Stimulated activated CD8-positive, alpha-beta memory T cell treated with anti-CD3 and anti-CD28 coated beads, Interleukin-2, amount 100 ng/mL, for 1 hour (primary cell): ENCODE measurements at places on chromosomes 4 and X.

GRCh38 chrX:26037367-26037766 is 100.8 kb upstream of the MAGEB18 start:
- DNase-seq: no peak

- no peak for DNase-seq
These were observed 509.6 kb downstream of the MID1IP1 start for GRCh38 chrX:39310891-39311290.

- no peak for DNase-seq
These were observed 37.2 kb upstream of the CYP2U1 start for GRCh38 chr4:107894138-107894603.

DNA sequence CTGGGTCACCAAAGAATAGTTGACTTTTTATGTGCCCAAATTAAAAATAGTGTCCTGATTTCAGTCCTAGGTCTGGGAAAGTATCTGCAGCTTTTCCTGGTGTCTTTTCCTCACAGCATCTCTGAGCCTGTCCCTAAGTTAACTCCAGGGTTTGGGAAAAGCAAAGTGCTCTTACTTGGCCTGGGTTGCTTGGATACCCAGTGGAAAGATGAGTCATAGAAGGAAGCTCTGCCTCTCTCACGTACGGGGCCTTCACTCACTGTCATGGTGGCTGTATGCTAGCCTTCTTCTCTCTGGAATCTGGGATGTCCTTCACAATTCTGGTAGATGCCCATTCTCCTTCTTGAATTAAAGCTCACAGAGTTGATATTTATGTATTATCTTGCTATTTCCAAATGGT is 607.3 kb downstream of the ANKRD50 start:
- no peak for DNase-seq

DNA sequence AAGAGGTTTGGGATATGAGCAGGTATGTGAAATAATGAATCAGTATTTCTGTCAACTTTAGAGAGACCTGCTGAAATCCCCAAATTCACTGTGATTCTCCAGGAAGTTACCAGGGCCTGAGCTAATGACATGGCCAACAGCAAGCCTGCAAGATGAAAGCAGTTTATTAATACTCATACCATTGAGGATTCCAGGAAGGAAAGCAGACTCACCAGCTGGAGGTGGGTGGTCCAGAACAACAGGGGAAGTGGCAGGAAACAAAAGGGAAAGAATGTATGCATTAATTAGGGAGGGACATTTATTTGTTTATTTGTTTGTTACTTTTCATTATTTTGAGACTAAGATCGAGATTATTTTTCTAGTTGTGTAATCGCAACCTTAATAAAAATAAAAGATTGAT is 196.6 kb upstream of the AGA start:
- DNase-seq: no peak

DNA sequence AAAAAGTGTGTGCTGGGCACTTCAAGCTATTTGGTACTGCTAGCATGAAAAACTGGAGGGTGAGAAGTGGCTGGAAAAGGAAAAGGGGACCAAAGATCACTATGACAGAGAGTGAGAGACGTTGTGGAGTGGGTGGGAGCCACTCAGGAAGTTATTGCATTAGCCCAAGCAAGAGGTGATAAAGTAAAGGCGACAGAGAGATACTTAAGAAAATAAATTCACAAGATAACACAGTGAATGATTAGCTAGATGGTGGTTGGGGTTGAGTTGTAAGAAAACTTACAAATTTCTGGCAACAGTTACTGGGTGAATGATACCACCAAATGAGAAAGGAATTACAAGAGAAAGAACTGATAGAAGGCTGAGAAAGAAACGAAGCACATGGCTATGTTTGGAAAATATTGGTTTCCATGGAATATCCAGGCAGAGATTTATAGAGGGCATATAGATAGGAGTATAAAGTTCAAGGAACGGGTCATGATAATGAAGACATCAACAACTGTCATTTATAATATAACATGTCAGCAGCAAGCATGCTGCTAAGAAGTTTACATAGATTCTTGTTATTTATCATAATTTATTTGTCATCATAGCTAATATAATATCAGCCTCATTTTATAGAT is 60.7 kb downstream of the CASK start:
- no peak for DNase-seq

- no peak for DNase-seq
These were observed 4.2 kb downstream of the PDE5A start for GRCh38 chr4:119624356-119624755.

GRCh38 chrX:114363346-114363745 is 220.5 kb upstream of the HTR2C start:
- no peak for DNase-seq

- no peak for DNase-seq
These were observed 131.7 kb upstream of the PCDH18 start for GRCh38 chr4:137664046-137664387.

GRCh38 chr4:23392860-23393458 is 496.9 kb downstream of the PPARGC1A start:
- no peak for DNase-seq

- DNase-seq: peak; percentile 70
These were observed 636 bp upstream of the EOLA1 start for GRCh38 chrX:149540131-149540620.

DNA sequence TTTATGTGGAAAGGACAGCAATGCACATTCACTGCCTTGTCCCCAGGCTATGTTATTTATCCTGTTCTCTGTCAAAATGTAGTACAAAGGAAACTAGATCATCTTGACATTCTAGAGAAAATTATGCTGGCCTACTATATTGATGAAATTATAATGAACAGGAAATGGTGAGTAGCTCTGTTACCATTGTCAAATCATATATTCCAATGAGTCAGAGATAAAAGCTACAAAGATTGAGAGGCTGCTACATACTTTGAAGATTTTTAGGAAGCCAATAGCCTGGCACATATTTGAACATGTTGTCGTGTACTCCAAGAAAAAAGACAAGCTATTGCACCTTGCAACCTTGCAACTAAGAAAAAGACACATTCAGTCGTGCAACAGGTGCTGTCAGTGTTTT is 52.7 kb upstream of the TET2 start:
- DNase-seq: no peak

DNA sequence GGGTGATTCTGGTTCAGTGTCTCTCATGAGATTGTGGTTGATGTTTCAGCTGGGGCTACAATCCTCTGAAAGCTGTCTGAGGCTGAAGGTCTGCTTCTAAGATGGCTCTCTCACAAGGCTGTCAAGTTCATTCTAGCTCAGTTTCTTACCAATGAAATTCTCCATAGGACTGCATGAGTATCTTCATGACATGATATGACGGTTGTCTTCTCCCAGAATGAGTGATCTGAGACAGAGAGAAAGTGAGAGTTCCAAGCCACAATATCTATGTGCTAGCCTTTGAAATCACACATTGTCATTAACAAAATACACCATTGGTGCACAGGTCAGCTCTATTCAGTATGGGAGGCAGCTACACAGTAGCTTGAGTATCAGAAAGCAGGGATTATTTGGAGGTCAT is 27.3 kb downstream of the PITX2 start:
- DNase-seq: no peak

DNA sequence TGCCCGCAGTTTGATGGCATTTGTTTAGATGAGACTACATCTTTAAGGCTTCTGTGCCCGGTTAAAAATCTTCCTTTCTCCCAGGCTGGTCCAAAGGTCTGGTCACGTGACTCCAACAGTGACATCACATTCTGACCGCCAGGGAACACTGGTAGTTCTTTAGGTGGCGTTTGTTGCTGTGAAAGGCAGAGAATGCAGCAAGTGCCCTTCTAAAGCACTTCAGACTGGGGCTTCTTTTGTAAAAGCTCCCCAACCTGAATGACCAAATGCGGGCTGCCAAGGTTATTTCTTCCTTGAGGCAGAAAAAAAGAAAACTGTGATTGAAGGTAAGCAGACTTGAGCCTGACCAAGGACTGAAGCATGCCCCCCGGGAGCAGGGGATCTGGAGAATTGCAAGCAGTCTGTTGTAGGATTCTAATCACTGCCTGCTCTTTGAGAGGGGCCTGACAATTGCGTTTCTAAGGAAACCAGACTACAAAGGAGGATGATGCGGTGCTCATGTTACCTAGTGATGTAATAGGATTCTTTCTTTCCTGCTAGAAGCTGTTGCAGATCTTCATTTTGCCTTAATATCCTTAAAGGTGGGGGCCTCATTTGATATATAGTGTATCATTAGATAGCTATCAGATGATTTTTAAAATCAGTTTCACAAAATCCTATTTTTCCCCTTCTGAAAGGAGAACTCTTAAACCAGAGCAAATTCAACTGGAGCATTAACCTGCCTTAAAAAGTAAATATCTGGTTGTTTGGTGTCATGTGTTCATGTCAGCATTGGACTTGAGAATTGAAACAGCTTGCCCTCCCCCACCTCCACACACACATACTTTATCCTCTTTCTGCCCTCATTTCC is 133.1 kb downstream of the AKAP4 start:
- no peak for DNase-seq

- no peak for DNase-seq
These were observed 64.0 kb downstream of the COX18 start for GRCh38 chr4:73005514-73005913.

- no peak for DNase-seq
These were observed 190.6 kb upstream of the LNX1 start for GRCh38 chr4:53781629-53782457.

- DNase-seq: no peak
These were observed 815 bp downstream of the FAM53A start for GRCh38 chr4:1683261-1683735.

- DNase-seq: no peak
These were observed 102.0 kb downstream of the HPGD start for GRCh38 chr4:174420316-174420715.

DNA sequence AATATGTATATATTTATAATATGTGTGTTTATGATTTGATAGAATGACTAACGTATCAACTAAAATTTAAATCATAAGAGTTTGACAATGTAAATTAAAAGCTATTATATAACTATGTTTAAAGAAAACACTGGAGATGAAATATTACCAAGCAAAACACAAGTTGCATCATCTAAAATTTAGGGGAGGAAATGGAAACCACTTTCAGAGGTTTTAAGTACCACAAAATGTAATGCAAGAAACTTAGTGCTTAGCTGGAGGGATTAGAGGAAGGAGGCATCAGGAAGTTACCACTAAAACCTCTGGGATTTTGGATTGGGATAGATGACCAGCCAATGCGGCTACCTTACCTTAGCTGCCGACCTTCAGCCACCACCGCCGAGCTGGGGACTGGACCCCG is 1192.1 kb upstream of the PRKX start:
- DNase-seq: no peak

GRCh38 chr4:156411531-156411930 is 457.9 kb upstream of the CTSO start:
- no peak for DNase-seq

DNA sequence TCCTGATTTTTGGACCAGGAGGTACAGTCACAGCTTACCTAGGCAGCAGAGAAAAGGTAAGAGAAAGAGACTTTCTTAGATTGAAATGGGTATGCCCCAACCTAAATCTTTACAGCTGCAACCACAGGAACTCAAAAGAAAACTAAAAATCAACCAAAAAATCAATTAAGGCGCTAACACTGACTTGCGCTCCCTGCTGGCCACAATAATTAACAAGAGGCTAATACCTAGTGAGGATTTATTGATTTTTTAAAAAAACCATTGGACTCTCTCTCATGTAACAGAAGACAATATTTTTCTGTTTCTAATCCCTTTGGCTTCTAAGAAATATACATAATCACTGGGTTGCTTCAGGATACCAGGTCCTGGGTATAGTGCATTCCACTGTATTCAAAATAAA is 153.9 kb upstream of the TENM3 start:
- DNase-seq: no peak

DNA sequence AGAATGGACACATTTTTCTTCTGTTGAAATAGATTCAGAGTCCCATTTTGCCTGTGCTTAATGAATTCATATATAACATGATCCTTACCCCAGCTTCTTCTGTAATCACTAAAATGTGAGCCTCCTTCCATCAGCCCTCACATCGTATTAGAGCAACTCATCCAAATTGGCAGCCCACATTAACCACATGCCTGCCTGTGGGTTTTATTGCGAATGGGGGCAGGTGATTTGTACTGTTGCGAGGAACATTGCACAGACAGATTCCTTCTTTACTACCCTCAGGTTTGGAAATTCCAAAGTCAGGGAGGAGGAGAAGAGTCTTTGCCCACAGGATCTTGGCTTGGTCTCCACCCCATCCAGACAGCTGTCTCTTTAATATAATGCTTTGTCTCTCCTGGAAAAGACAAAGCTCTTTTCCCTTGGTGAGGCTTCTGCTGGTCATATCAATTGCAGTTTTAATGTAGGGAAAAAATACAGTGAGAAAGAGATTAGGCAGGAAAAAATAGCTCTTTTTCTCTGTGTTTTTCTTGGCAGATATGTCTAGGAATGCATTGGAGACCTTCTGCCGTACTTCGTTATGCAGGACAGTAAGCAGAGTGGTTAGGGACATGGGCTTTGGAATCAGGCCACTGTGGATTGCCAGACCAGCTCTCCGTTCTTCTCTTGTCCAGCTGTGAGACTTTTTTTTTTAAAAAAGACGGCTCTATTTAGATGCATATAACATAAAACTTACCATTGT is 371.2 kb downstream of the AFF2 start:
- no peak for DNase-seq

- no peak for DNase-seq
These were observed at the start of gene CLDN34 for GRCh38 chrX:9966775-9967408. TSS of gene CLDN34 (plus strand) at chrX:9967358. CDS start at chrX:9967358, 0 bp downstream.

DNA sequence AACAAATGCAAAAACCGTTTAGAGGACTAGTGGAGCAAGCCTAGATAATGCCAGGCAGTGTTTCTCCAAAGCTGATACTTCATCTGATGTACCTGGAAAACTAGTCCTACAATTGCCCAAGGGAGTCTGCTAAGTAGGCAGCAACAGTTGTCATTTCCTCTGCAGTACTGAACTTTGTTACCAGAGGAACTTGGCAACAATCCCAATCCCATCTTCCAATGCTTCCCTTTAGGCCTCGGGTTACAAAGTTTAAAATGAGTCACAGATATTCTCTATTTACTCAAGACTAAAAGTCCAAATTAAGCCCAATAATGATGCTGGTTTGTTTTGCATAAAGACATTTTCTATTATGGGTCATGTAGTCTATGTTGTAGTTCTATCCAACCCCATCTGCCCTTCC is 120.0 kb upstream of the GLRA2 start:
- DNase-seq: no peak

- no peak for DNase-seq
These were observed 175.3 kb upstream of the MID1 start for GRCh38 chrX:10795721-10796120.

GRCh38 chr4:176001151-176002006 is 64.3 kb upstream of the WDR17 start:
- no peak for DNase-seq

- no peak for DNase-seq
These were observed 264.0 kb downstream of the TRIML1 start for GRCh38 chr4:188403272-188403671.

GRCh38 chr4:42151568-42152506 is 618 bp downstream of the BEND4 start:
- no peak for DNase-seq

- DNase-seq: no peak
These were observed 373.6 kb upstream of the RASGEF1B start for GRCh38 chr4:81845273-81845672.

DNA sequence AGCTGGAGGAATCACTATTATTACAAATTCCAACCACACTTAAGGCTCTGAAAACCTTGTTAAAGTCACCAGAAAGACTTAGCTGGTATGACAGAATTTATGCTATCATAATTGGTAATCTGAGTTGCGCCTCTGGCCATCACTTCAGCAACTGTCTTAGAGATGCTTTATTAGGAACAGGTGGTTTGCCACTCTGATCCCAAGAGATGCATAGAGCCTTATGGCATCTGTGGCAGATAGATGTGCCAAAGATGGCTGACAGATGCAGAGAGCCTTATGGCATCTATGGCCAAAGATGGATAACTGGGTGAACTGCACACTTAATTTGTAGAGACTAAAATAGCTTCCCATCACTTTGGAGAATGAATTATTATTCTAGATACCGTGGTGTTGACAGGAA is 32.3 kb upstream of the PLAC8 start:
- DNase-seq: no peak
